Upper lobe of right lung (tissue), 1 donor: ENCODE measurements at places on chromosomes 5 and 9.

DNA sequence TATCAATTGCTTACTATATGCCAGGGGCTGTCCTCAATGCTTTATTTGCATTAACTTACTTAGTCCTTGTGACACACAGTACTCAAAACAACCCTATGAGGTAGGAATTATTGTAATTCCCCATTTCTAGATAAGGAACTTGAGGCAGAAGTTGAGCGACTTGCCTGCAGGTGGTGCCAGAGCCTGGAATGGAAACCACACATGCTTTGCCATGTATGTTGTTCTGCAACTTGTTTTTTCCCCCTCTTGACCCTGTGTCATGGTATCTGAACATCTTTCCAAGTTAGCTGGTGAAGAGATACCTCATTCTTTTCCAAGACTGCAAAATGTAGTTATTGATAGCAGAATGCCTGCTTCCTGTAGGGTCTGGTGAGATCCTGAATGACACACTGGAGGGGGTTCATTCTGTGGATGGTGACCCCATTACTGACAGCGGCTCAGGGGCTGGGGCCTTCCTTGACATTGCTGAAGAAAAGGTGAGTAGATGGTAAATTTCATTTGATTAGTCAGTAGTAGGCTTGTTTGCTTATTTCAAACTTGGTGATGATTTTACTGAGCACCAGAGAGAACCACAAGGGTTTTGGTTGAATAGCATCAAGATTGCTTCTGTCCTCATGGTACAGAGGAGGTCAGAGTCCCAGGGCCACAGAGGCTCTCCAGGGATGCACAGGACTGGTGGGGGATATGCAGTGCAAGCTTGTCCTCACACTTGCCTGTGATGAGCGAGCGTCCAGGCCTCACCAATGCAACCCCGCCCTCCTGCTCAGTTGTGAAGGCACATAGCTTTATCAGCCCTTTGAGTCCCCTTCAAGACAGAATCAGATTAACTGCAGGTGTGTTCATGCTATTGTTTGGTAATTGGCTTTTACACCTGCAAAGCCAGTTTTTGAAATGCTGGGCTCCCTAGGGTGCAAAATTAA lies 57.0 kb downstream of the COL15A1 start:
- DNase-seq = no peak

- no peak for DNase-seq
Measured at GRCh38 chr5:154058055-154059038, 19.6 kb downstream of the MFAP3 start.

DNA sequence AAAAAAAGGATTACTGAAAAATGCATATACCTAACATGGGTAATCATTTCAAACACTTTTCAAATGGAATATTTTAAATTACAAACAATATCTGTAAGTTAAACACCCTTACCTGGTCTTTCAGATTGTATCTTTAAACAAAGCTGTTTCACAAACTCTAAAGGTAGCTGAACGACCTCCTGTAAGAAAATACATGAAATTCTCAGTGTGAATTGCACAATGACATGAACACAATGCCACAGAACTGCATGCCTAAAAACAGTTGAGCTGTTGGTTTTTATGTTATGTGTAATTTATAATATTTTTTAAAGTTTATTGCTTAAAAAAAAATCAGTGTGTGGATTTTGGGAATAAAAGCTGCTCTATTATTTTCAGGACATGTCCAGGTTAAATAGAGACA lies 17.5 kb downstream of the IPPK start:
- DNase-seq = no peak

GRCh38 chr9:86782831-86783230 lies 164.5 kb downstream of the GAS1 start:
- DNase-seq = no peak

- no peak for DNase-seq
Measured at GRCh38 chr9:115522912-115523311, 405.0 kb upstream of the TNC start.

DNA sequence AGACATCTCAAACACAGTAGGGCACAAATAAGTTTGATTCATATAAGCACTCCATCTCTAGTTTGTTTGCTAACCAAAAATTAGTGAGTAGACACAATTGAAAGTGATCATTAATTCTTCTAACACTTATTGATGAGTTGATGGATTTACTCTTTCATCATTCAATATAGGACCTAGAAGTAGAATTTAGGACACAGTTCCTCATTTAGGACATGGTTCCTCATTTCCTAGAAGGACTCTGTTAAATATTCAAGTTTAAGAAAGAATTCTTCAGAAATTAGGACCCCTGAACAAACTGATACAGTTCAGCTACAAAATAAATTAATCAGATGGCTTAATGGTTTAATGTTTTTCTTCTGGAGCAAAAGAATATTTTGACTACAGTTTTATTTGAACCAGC lies 143.5 kb upstream of the PRR16 start:
- no peak for DNase-seq

DNA sequence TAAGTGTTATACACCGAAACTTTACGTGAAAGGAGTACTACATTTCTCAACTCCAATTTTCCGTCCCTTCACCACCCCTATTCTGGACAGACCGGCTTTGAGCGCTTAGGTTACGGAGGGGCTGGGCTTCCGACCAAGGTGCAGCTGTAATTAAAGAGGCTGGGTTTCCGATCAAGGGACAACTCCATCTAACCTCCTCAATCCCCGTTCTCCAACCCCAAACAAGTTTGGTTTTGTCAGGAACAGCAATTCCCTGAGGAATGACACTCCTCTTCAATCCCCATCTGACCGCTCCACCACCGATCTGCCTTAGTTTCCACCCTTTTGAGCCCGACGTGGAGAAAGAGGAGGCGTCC lies 577 bp downstream of the TUT7 start:
- no peak for DNase-seq

DNA sequence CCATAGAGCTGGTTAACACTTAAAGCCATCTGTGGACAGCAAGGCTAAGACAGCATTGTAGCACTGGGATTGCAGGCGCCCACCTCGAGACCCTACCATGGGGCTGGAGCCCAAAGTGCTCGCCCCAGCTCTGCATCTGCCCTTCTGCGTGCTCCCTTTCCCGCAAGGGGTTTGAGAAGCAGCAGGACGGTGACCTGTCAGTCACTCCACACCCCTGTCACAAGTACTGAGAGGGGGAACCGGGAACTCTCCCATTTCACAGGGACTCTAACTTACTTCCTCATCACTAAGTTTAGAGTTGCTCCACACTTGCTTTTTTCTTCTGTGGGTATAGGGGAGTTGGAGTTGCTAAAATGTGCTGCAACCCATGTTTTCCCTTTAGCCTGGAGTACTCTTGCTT lies 273.2 kb downstream of the SMARCA2 start:
- no peak for DNase-seq
